Activated CD4-positive, alpha-beta T cell treated with anti-CD3 and anti-CD28 coated beads, Interleukin-2, amount 50 U/mL, for 1 hour (primary cell): ENCODE measurements at places on chromosomes 3 and 15.

- DNase-seq, result peak; percentile 7
Measured at GRCh38 chr3:161310649-161311423, 60.5 kb downstream of the SPTSSB start.

DNA sequence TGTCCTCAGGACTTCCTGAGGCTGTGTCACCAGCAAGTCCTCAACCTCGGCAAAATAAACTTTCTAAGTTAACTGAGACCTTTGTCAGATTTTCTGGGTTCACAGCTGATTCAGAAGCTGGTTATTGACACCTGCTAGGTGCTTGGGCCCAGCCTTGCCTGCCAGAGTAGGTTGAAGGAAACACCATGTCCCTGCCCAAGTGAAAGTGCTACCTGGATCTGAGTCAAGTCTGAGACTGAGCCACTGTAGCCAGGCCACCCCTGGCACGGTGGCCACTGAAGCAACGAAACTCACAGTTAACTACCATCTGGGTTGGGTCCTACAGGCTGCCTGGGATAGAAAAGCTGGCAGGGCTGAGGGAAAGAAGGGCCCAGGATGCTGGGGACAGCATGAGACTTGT lies 8.2 kb downstream of the HYAL2 start:
- DNase-seq, result no peak

DNA sequence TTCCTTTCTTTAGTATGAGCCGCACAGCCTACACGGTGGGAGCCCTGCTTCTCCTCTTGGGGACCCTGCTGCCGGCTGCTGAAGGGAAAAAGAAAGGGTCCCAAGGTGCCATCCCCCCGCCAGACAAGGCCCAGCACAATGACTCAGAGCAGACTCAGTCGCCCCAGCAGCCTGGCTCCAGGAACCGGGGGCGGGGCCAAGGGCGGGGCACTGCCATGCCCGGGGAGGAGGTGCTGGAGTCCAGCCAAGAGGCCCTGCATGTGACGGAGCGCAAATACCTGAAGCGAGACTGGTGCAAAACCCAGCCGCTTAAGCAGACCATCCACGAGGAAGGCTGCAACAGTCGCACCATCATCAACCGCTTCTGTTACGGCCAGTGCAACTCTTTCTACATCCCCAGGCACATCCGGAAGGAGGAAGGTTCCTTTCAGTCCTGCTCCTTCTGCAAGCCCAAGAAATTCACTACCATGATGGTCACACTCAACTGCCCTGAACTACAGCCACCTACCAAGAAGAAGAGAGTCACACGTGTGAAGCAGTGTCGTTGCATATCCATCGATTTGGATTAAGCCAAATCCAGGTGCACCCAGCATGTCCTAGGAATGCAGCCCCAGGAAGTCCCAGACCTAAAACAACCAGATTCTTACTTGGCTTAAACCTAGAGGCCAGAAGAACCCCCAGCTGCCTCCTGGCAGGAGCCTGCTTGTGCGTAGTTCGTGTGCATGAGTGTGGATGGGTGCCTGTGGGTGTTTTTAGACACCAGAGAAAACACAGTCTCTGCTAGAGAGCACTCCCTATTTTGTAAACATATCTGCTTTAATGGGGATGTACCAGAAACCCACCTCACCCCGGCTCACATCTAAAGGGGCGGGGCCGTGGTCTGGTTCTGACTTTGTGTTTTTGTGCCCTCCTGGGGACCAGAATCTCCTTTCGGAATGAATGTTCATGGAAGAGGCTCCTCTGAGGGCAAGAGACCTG lies 13.2 kb downstream of the GREM1 start:
- DNase-seq, result no peak

DNA sequence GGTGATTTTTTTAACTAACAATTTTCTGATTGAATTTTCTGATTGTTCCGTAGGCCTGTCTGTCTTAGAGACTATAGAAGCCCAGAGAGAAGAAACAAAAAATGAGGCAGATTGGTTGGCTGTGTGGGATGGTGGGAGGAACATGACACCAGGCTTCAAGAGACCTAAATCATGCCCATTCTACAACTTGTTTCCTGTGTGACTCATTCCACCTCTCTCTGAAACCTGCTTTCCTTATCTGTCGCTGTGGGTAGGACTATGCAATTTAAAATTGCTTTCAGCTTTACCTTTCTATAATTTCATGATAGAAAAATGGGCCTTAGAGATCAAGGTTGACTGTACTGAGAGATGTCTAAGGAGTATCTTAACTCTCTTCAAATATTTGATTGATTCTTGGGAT lies 44.5 kb downstream of the OXNAD1 start:
- DNase-seq, result peak; percentile 39

- DNase-seq, result no peak
Measured at GRCh38 chr3:46930945-46931403, 45.6 kb downstream of the CCDC12 start.

GRCh38 chr3:64457811-64458210 lies 230.0 kb downstream of the ADAMTS9 start:
- no peak for DNase-seq

DNA sequence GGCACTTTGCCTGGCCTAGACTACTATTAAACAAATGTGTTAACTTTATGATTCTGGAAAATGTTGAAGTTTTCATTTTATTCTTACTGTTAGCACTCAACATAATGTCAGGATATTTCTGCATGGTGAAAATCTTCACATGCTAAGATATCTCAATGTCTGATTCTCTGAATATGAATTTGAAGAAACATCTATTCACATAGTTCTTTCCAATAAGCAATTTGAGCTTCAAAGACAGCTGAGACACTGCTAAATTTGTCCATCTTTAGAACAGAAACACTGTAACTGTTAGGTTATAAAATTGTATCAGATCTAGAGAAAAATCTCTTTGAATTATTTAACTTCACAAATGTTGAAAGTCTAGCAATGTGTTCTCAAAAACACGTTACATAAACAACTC lies 970.2 kb downstream of the PLOD2 start:
- no peak for DNase-seq

GRCh38 chr3:7576506-7576905 lies 715.6 kb downstream of the GRM7 start:
- DNase-seq, result no peak

GRCh38 chr3:123039178-123039577 lies 11.6 kb upstream of the SEMA5B start:
- DNase-seq, result no peak

DNA sequence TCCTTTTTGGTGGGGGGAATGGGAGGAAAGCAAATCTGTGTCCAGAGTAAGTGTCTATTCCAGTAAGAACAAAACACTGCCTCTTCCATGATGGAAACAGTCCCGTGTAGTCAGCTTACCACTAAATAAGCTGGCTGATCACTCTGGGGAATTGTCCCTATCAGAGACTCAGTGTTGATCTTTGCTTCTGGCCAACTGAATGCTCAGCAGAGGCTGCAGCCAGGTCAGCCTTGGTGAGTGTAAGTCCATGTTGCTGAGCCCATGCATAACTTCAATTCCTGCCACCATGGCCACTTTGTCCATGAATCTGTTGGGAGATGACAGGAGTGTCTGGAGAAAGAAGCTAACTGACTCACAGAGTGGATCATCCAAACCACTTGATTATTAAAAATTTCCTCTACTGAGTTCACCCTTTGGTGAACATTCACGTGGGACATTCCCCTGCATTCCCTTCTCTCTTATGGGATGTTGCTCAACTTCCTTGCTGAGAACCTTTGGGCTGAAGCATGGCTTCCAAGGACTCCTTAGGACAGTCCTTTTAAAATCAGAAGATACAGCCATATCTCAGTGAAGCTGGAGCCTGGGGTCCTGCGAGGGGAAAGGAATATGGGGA lies 33.9 kb upstream of the XCR1 start:
- DNase-seq, result no peak

GRCh38 chr3:27646896-27647295 lies 75.2 kb downstream of the EOMES start:
- no peak for DNase-seq

DNA sequence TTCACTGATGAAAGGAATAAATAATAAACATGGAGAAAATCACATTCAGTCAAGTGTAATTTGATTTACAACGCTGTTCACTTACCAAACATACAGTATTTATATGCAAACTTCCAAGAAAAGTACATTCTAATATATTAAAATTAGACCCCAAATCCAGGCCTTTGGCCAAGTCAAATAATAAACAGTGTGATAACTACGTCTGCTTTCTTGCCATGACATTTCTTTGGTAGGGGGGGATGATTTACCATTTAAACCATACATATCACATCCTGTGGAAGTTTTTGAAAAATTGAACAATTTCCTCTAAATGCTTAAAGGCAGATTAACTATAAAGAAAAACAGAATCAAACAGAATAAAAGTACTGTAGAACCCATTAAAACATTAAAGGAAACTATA lies 368.2 kb upstream of the WNT5A start:
- DNase-seq, result no peak

DNA sequence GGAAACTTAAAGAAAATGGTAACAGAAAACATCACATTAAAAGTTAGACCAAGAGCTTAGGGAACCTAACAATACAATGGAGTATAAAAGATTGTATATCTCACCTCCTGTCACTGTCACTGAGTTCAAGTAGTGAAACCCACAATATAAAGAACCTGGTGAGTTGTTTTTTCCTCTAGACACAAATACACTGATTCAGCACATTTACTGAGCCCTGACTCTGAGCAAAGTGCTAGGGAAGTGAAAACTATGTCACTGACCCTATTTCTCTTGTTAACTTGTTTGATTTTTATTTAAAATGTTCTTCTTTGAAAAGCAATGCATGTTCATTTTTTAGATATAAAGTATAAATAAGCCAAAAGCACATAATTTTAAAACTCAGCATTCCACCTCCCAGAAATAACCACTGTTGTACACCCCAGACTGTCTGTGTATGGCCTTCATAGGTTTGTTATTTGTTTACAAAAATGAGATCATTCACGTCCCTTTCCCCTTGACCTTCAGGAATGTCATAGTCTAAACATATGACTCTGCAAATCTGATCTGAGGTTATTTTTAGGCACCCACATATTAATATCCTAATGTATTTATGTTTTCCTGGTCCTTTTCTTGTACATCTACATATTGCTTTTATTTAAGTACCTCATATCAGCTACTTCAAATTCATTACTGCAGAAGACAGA lies 69.2 kb upstream of the CSTA start:
- no peak for DNase-seq

- DNase-seq, result no peak
Measured at GRCh38 chr3:154730186-154730585, 300.2 kb upstream of the GPR149 start.

DNA sequence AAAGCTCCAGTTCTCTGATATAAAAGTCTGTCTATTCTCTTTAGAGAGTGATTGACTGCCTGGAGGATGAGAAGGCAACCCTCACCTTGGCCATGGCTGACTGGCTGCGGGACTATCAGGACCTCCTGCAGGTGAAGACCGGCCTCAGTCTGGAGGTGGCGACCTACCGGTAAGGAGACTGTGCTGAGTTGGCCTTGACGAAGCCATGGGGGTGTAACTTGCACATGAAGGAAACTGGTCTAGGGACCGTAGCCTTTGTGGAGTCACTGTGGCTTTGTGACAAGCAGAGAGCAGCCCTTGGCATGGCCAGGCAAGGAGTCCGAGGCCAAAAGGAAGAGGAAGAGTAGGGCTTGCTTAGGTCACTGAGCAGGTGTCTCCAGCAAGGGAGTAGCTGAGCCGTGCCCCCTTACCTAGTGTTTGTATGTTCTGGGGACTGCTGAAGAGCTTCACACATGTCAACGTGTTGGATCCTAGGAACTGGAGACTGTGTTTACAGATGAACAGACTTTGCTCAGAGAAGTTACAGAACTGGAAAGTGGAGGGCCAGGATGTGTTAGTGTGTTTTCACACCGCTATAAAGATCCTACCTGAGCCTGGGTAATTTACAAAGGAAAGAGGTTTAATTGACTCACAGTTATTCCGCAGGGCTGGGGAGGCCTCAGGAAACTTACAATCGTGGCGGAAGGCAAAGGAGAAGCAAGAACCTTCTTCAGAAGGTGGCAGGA lies 8.8 kb downstream of the SYNM start:
- DNase-seq, result no peak

- DNase-seq, result no peak
Measured at GRCh38 chr3:185760550-185760949, 64.3 kb downstream of the IGF2BP2 start.

GRCh38 chr3:118818386-118818785 lies 216.3 kb downstream of the IGSF11 start:
- no peak for DNase-seq

DNA sequence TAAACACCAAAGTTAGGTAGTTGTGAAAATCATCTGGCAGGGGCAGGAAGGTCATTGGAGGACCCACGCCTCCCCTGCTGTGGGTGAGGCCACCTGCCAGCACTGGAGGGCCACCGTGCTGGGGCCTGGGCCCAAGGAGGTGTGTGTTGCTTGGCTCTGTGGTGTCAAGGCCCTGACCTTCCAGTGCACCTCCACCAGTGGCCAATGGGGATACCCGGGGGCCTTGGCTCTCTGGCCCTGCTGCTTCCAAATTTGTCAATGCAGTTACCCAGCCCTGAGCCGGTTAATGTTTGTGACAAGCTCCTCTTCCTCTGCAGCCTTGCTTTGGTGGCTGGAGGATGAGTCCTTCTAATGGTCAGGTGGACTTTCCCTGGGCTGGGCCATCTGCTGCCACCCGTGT lies 150.2 kb downstream of the KLF13 start:
- no peak for DNase-seq

DNA sequence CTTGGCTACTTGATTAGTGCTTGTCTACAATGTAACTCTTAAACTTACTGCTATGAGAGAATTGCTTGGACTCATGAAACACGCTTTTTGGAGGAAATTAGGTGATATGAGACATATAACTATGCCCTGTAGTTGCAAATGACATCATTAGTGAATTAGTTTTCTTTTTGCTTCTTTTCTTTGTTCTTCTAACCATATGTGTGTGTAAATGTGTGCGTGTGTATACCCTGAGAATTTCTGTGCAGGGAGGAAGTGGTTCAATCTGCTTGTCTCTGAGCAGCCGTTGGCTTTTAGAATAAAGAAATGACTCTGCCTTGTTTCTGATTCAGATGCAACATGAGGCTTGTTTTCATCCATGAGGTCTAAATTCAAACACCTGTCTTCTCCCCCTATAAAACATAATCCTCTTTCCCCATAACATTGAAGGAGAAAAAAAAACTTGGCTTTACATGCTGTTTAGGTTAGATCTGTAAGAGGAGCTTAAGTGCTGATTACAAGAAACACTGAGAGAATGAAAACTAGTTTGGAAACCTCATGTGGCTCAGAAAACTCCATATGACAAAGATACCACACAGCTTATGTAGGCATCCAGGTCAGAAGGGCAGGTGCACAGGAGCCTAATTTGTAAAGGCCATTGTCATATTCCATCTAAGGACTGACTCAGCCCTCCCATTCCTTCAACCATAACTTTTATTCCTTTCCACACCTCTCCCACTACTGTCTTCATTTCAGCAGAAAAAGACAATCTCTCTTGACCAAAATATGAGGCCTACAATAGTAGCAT lies 30.5 kb upstream of the BLM start:
- DNase-seq, result no peak

GRCh38 chr3:125256675-125257074 lies 44.1 kb upstream of the SLC12A8 start:
- no peak for DNase-seq

DNA sequence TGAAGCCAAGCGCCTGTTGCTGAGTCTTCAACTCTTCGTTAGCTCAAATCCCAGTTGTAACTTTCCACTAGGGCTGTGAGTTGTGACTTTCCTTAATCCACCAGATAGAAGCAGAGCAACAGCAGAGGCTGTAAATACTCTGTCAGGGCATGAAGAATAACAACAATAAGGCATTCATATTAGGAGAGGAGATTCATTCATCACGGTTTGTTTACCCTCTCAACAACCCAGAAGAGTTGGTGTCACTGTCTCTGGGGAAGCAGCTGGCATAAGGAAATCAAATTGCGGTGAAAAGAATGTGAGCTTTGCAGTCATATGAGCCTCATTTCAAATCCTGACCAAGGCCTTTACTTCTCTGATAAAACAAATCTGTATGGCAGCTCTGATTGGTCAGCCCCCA lies 184.8 kb downstream of the SHQ1 start:
- no peak for DNase-seq

- DNase-seq, result no peak
Measured at GRCh38 chr15:93730724-93731123, 500.6 kb upstream of the MCTP2 start.
